Mucosa of descending colon (tissue), 3 donors: ENCODE measurements at places on chromosomes 2 and 18.

DNA sequence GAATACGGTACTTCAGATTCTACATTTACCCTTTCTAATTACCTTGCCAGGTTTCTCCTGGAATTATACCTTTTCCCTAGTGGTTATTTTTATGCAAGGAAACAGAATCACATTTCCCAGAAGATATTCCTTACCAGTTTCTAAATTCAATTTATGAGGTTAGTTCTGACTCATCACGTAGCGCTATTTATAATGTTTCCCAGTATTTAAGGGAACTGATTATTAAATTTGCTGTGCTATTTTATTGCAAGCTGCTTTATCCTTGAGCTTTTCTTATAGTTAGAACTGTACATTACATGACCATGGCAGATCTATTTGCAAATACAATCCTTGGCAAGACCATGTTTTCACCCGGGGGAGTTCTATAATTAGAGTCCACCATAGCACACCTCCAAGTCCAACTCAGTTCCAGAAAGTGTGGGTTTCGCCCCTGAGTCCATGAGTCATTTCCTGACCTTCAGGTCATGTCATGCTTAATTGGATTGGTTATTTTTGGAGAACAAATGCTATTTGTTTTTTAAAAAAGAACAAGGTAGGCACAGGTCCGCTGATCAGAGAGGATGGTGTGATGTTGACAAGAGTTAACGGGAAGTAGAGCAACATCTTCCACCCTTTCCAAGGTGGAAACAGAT lies 126.6 kb downstream of the ZNF532 start:
- DNase-seq = no peak

DNA sequence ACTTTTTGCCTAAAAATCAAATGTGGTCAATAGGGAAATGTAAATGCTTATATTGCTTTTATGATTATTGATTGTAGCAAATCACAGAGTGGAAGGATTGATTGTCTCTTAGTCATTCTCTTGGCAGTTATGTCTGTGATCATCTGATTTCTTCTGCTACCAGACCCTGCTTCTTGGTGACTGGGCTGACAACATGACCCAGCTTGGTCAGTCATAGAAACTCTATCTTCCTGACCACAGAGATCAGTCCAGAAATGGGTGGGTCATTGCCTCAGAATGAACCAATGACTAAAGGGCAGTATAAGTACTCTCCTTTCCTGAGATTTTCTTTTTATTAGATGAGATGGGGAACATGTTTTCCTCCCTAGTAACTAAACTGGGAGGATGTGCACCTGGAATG lies 87.6 kb downstream of the MAIP1 start:
- DNase-seq = no peak

DNA sequence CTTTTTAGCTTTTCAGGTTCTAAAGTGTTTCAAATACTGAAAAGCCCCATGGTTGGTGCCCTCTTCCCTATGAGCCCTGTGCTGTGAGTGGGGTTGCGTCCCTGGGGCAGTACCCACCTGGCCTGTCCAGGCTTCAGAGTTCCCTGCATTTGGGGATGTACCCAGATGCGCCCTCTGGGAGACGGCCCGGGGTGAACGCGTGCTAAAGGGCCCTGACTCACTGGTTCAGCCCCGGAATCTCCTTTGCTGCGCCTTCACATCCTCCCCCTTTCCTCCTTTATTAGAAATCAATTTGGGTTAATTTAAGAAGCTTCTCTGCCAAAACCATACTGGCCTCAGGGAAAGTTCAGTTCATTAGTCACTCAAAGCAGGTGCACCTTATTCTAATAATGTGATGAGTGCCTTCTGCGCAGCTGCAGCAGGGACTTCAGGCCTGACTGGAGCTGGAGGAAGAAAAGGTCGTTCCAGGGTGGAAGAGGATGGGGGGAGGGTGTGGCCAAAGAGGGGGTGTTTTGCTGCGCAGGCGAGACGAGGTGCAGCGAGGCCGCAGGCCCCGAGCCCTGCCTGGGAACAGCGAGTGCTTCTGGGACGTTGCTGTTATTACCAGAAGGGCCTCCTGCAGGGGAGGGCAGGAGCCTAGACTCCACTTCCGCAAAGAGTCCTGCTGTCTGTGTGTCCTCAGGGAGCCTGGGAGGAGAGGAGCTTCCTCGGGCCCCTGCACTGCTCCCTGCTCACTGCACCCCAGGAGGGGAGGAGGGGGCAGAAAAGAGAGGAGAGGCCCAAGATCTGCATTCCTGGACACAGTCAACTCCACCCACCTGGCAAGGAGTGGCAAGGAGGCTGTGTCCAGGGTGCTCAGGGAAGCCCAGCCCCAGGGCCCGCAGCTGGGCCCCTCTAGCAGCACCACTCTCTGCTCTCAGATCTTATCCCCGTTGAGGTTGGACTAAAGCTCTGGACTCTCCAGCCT lies 223.2 kb upstream of the PXDN start:
- DNase-seq = no peak

GRCh38 chr2:119198240-119198840 lies 25.3 kb upstream of the STEAP3 start:
- no peak for DNase-seq

DNA sequence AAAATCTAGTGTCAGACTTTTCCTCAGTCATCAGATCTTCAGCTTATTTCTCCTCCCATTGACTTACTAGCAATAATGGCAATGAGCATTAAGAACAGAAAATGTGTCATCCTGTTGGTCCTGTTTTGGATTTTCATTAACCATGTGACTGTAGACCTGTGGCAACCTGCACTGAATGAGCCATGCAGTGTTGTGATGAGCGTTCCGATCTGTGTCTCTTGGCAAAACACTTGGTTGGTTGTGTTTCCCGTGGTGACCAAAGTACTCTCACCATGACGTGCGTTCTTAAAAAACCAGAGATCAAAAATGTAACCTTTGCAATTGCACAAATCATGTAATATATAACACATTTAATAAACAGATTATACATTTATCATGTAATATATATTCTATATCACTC lies 138.6 kb downstream of the MAP3K20 start:
- DNase-seq = no peak

- DNase-seq = no peak
These were observed 64.2 kb upstream of the GREB1L start for GRCh38 chr18:21177822-21178221.

DNA sequence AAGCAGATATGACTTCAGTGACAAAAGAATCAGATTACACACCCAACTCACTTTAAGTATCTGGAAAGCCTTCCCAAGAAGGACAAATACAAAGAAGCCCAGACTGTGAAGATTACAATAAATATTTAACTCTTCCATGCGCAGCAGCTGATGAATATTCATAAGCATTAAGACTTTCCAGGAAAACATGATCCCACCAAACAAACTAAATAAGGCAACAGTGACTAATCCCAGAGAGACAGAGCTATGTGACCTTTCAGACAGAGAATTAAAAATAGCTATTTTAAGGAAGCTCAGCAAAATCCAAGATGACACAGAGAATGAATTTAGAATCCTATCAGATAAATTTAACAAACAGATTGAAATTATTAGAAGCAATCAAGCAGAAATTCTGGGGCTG lies 108.2 kb upstream of the UBE2E3 start:
- DNase-seq = no peak

- DNase-seq = peak; percentile 68
These were observed 6.0 kb downstream of the GAREM2 start for GRCh38 chr2:26178746-26179436.

- DNase-seq = no peak
These were observed 123.5 kb downstream of the DNAH6 start for GRCh38 chr2:84639751-84640150.

DNA sequence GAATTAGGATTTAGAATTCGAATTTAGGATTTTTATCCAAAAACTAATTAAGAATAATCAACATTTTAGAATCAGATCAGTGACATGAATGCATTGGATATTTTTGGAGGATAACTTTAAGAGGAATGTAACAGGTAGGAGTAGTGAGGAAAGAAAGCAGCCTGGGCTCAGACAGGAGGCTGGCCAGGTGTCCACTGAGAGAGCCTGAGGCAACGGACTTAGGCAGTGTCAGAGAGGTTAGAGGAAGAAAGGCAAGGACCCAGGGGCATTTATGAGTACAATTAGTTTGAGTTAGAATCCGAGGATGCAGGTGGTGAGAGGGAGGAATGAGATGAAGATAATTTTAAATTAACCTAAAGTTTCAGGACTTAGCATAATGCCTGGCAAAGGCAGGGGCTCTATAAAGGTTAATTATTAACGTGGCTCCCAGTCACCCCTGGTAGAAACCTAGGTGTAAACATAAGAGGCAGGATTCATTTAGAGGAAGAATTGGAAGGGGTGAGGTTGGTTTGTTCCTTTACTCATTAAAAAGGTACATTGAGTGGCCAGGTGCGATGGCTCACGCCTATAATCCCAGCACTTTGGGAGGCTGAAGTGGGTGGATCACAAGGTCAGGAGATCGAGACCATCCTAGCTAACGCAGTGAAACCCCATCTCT lies 507.1 kb downstream of the TMEM182 start:
- no peak for DNase-seq

DNA sequence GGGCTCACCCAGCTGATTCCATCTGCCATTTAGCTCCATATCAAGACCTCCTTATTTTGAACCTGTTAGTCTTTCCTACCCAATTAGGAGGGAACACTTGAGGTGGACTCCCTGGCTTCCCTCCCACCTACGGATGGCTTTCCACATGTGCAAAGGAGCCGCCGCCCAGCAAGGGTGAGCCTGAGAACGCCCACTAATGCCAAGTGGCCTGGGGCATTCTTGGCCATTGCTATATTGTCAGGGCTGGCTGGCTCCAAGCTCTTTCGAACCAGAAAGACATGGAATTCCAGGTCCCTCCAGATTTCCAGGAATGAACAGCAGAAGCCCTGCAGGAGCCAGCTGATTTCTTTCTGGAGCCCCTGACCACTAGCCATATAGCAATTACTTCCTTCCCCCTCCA lies 196.2 kb downstream of the SMAD7 start:
- DNase-seq = peak; percentile 12

GRCh38 chr2:148764815-148765214 lies 110.2 kb upstream of the KIF5C start:
- DNase-seq = no peak

GRCh38 chr18:9557250-9557943 lies 57.0 kb downstream of the PPP4R1 start:
- DNase-seq = no peak

DNA sequence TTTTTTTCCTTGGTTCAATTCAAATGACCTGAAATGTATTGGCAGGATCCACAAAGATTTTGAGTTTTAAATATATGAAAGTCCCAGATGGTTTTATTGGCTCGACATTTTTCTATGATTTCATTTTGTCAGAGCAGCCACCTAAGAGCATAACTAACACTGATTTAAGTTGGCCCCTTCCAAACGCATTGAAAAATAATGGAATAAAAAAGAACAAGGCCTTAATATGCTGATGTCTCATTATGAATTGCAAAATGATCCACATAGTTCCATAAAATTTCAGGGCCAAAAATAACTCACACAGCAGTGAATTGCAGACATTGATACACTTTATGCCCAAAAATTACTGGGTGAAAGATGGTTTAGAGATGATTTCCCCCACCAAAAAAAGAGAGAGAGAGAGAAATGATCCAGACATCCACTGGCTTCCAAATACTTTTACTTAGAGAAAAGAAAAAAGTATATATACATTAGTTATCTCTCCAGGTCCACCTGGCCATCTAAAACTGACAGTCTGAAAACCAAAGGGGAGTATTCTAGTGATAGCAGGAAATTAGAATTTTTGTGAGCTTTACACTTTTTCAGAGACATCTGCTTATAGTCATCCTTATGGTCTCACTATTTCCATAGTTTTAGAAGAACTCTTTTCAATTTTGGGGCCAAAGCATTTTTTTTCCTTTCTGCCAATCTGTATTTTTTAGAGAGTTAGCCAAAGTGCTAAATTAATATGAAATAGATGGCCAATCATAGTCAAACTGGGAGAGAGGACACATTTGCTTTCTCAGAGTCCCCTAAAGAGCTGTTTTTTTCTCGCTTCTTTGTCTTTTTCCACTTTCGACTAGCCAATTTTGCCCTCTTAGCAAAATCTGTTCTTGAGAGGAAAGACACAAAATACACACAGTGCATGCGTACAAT lies 213.5 kb upstream of the RND3 start:
- DNase-seq = no peak

GRCh38 chr18:13879937-13880336 lies 35.4 kb downstream of the MC2R start:
- no peak for DNase-seq

DNA sequence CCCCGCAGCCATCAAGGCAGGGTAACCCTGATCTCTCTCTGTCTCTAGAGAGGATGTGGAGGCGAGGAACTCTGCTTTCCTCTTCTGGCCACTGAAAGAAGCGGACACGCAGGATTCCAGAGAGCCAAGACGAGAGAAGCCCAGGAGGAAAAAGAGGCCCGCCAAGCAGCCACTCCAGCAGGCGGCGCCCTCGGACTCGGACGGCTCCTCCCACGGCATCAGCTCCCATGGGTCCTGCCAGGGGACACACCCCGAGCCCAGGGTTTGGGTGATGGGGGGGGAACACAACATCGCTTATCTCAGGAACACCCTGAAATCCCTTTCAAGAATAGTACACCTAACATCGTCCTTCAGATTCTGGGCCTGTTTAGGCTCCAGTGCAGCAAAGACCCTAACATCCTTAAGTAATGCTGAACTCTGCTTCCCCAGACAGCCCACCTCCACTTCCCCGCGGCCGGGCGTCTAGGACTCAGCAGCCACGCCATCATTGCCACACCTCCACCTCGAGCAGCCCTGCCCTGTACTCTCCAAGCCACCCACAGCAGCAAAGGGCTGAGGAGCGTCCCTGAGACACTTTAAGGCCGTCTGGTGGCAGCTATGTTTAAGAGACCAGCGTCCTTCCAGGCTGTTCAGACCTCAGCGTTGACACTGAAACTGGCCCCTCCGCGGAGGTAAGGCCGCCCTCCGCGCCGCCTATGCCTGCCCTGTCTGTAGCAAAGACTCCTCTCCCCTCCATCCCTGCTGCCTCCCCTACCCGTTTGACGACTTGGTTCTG lies 34.3 kb upstream of the CNGA3 start:
- DNase-seq = no peak

DNA sequence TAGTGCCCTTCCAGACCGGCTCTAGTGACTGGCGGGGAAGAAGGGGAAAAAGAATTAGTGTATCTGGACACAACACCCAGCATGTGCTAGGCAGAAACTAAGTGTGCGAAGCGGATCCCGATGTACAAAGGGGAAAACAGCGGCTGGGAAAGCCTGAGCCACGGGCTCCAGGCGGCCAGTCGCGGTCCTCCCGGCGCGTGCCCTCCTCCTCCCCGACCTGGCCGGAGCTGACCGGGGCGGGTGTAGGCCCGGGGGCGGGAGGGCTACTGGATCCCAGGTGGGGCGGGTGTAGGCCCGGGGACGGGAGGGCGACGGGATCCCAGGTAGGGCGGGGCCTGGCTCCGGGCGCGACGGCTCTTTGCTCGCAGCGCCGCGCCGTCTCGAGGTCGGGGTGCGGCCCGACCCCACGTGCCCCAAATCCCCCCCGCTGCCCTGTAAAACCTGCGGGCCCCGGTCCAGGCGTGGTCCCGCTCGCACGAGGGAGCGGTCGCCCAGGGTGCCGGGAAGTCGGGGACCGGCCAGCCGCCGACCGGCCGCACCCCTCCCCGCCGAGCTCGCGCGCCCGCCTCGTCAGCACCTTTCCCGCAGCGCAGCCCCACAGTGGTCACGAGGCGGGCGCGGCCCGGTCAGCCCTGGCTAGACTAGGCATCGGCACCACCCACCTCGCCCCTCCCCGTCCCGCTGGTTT lies 48.8 kb downstream of the C2orf42 start:
- no peak for DNase-seq
